NCI-H187 (cell line): ENCODE measurements at places on chromosomes 1 and 21.

DNA sequence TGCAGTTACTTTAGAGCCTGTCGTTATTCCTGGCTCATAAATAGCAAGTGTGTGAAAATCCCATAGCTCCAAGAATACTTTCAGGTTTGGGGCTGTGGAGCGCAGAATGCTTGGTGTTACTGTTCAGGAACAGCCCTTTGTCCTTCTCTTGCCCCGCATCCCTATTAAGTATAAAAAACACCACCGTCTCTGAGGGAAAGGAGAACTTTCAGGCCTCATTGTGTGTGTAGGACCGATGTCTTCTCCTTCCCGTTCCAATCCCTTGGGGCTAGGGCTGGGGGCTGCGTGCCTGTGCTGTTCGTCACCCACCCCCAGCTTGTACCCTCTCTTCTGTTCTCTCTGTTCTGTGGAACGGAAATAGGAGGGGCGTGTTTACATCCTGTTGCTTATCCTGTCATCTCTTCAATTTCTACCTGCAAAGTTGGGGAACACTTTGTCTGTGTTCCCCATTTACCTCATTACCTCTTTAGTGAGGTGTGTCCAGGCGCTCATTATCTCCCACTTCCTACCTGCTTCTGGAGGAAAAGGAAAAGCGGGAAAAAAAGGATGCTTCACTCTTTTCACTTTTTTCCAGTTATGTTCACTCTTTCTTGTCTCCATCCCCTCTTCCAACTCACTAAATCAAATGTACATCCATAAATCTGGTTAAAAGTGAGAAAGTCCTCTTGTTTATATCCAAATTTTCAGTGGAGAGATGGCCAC is 788 bp upstream of the TXNIP start:
- no peak for DNase-seq

DNA sequence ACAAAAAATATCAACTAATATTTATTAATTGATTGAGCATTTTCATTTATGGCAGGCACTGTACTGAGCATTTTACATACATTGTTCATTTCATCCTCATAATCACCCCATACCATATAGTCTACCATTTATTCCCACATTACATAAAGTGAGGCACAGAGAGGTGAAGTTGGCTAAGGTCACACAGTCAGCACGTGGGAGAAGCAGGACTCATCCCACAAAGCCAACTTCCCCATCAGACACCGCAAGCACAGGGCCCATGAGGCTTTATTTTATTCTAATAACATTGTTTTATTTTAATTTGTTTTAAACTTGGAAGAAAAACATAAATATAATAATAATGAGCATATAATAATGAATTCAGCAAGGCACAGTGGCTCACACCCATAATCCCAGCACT is 43.1 kb upstream of the CAPZB start:
- no peak for DNase-seq

DNA sequence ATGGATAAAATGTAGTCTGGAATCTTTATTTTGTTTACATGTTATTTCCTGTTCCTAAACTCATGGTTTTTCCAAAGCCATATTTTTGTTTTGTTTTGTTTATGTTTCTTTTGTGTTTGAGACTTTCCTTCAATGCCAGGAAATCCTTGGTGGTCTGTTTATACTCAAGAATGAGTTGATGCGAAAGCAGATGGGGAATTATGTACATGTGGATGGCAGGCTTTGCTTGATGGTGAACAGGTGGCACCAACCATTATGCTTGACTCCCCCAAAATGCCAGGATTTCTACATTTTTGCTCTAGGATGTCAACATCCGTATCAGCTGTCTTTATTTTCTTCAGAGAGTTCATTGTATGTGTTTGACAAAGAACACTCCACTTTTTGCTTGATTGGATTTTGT is 448.5 kb downstream of the PRDM2 start:
- DNase-seq, result no peak

DNA sequence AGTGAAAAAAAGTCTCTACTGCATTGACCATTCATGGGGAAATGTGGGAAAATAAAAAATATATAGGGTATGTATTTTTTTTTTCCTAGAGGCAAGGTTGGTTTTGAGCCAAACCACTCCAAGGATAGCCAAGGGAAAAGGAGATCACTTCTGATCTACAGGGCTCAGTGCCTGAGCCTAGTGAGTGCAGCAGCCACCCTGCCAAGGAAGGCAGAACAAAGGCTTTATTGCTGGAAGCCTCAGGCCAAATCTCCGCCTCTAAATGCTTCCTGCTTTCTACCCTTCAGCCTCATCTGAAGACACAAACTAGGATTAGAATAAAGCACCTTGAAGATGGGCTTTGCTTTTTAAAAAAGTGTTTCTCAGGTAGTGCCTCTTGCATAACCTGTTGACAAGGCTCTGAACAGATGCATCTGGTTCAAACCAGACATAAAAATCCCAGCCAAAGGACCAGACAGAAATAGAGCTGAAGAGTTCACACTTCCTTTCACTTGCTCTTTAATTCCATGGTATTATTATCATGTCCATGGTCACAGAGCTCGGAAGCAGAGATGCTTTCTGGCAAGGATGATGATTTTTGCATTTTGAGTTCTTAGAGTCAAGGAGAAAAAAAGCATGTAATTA is 10.5 kb downstream of the C1orf115 start:
- DNase-seq, result no peak

DNA sequence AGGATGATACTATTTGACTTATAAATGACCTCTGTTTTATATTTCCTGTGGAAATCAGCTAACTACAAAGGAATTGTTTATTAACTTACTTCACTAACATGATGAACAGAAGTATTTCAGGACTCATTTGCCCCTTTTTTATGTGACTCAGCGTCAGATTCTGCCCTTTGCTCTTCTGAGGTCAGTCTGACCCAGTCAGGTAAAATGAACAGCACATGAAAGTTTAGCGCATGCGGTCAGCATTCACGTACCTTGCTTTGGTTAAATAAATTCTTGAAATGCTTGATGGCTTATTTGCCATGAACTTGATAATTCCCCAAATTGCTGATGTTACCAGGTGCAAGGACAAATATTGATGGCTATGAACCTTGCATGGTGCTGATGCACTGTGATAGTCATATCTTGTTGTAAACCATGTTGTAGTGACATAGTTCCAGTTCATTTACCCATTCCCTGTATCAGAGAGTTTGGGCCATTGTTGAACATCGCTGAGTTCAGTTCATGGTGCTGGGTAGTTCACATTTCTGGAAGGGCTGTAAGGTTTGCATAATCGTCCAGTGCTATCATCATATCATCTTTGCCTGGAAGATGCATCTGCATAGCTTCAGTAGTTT is 133.4 kb downstream of the NFIA start:
- no peak for DNase-seq

DNA sequence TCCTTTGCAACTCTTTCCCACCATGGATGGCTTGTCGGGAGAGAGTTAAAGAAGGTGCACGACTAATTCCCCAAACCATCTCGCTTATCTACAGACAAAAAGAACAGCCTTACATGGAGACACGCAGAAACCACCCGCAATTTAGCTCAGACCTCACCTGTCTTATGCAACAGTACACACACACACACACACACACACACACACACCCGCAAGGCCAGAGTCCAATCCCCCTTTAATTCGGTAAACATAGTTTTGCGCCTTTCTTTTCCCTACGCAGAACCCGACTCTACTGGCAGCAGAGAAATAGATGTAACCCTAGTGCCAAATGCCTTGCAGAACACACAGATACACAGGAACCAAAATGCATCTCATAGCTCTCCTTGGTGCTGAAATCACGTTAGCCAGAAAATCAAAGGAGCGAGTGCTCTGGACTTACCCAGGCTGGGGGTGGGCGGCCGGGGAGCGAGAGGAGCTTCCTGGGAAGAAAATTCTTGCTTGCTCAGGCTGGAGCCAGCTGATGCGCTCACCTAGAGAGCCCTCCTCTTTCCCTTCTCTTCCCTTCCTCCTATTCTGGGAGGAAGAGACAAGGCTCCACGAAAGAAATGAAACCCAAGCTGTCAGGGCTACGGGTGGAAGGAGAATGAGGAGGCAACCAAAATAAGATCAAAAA is 470 bp downstream of the TNR start:
- DNase-seq, result no peak

DNA sequence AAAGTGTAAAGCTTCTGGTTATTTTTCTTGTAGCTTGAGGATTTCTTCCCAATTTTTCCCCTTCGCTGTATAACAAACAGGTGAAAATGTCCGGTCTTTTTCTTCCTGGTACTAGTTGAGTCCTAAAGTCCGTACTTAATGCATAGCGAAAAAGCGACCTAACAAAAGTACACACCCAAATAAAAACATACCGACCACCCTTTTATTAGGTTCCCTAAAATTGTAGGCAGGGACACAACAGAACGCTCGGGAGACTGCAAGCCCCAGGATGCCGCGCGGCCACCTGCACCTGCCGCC is 281 bp upstream of the BTF3L4 start:
- DNase-seq, result no peak

GRCh38 chr1:62774971-62775595 is 8.8 kb upstream of the ATG4C start:
- no peak for DNase-seq

- DNase-seq, result no peak
Observed at GRCh38 chr1:3078430-3078861, 9.4 kb downstream of the PRDM16 start.

DNA sequence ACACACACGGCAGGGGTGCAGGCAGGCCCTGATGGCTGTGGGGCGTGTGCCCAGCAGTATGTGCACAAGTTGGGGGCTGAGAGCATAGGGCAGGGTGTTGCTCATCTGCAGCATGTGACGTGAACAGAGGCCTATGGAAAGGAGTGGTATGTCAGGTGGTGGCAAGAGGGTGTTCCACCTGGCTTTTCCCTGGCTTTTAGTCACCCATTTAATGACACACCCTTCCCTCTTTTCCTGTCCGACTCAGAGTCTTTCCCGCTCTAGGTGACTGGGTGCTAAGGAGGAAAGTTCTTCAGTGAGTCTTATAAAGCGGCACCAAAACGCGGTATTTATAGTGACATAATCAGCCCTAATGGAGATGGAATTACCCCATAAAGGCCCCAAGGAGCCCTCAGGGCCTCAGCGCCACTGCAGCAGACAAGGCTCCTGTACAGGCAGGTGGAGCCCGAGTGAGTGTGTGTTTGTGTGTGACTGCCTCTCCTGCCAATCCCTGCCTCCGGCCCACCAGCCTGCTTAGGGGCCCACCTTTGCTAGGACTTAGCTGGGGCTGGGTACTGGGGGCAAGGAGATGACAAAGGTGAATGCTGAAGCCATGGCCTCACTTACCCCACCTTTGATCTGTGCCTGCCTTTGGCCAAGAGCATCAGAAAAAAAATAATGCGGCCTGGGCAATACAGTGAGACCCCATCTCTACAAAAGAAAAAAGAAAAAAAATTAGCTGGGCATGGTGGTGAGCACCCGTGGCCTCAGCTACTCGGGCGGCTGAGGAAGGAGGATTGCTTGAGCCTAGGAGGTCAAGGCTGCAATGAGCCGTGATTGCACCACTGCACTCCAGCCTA is 3.3 kb upstream of the EPHA2 start:
- no peak for DNase-seq

GRCh38 chr21:15437883-15438282 is 291.9 kb upstream of the USP25 start:
- DNase-seq, result no peak

DNA sequence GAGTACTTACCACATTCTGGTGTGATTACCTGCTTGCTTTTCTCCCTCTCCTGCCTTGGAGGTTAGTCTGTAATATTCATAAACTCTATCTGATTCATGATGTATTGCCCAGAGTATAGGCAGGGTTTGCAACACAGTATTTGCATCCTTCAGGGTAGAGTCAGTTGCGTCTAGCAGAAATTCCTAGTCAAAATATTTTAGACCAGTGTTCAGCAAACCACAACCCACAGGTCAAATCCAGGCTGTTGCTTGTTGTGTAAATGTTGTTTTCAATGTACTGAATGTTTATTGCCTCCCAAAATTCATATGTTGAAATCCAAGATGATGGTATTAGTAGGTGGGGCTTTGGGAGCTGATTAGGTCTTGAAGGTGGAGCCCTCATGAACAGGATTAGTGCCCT is 82.9 kb downstream of the NGF start:
- no peak for DNase-seq

DNA sequence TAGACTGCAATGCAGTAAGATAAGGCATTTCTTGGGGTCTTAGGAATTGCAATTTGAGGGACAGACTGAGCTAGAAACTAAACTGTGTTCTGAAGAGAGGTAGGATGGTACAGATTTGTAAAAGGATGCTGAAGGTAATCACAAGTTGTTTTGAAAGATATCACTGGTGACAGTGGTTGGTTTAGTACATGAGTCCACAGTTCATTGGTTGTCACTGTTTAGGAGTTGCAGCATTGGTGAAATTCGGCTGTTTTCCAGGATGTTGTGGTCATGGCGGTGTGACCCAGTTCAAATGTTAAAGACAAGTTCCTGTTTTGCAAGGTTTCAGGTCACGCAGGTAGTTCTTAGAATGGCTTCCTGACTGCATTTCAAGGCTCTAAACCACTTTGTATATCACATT is 292.8 kb upstream of the B3GALT2 start:
- no peak for DNase-seq

GRCh38 chr1:246139745-246140182 is 367.3 kb downstream of the SMYD3 start:
- DNase-seq, result no peak

GRCh38 chr1:35587736-35588135 is 14.6 kb downstream of the TFAP2E start:
- DNase-seq, result no peak

- no peak for DNase-seq
Observed at GRCh38 chr1:221994274-221994698, 252.4 kb upstream of the DUSP10 start.

DNA sequence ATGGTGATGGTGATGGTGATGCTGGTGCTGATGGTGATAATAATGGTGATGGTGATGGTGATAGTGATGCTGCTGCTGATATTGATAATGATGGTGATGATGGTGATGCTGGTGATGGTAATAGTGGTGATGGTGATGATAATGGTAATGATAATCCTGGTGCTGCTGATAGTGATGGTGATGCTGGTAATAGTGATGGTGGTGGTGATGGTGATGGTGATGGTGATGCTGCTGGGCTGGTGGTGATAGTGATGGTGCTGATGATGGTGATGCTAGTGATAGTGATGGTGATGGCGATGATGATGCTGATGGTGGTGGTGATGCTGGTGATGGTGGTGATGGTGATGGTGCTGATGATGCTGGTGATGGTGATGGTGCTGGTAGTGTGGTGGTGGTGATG is 58.4 kb upstream of the IGSF21 start:
- DNase-seq, result no peak

DNA sequence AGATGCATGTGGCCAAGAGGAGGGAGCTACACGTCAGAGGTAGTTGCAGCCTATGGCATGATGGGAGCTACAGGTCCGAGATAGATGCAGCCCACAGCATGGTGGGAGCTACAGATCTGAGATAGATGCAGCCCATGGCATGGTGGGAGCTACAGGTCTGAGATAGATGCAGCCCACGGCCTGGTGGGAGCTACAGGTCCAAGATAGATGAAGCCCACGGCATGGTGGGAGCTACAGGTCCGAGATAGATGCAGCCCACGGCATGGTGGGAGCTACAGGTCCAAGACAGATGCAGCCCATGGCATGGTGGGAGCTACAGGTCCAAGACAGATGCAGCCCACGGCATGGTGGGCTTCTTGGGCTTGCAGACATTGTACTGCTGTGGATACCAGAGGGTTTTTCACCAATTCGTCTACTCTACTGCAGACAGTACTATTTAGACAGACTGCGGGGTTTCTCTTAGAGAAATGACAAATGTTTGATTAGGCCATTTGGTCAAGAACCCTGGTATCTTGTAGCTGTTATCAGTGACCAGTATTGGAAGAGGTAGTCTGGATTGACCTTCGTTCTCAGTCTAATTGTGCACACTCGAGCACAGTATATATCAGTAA is 127.4 kb downstream of the DHRS3 start:
- no peak for DNase-seq
